Fibroblast of skin of scalp (primary cell): ENCODE measurements at places on chromosomes 6 and 20.

DNA sequence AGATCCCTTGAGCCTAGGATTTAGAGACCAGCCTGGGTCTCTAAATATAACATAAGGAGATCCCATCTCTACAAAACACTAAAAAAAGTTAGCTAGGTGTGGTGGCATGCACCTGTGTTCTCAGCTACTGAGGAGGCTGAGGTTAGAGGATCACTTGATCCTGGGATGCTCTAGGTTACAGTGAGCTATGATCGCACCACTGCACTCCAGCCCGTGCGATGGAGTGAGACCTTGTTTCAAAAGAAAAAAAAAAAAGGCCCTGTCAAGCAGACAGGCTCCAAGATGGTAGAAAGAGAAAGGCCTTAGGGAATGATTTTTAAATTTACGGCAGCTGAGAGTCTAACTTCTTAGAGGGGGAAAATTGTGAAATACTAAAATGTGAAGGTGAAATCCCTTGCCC, 22.6 kb upstream of the NCOA3 start:
- DNase-seq = no peak

DNA sequence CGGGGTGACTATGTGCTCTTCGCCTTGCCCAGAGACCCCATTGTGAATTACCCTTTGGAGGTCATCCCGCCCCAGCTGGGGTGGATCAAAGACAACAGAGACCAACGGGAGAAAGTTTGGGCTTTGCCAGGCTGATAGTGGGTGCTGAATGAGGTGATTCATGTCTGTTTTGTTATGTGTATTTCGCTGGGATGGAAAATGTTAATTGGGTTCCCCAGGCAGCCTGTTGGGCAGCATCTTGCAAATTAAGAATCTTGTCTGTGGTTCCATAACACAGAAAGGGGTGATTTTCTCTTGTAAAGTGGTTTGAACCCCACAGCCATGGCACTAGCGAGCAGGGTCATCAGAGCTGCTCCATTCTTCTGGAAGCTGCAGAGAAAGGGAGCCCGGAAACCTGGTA, 63.1 kb upstream of the UNC93A start:
- no peak for DNase-seq

- DNase-seq = no peak
These were observed 39.3 kb downstream of the KCNK17 start for GRCh38 chr6:39274903-39275302.

- no peak for DNase-seq
These were observed 5.1 kb downstream of the THBS2 start for GRCh38 chr6:169248521-169248971.

- DNase-seq = no peak
These were observed 30.2 kb downstream of the BAK1 start for GRCh38 chr6:33549896-33550295.

GRCh38 chr20:21607971-21608725, 94.3 kb upstream of the NKX2-2 start:
- DNase-seq = no peak

DNA sequence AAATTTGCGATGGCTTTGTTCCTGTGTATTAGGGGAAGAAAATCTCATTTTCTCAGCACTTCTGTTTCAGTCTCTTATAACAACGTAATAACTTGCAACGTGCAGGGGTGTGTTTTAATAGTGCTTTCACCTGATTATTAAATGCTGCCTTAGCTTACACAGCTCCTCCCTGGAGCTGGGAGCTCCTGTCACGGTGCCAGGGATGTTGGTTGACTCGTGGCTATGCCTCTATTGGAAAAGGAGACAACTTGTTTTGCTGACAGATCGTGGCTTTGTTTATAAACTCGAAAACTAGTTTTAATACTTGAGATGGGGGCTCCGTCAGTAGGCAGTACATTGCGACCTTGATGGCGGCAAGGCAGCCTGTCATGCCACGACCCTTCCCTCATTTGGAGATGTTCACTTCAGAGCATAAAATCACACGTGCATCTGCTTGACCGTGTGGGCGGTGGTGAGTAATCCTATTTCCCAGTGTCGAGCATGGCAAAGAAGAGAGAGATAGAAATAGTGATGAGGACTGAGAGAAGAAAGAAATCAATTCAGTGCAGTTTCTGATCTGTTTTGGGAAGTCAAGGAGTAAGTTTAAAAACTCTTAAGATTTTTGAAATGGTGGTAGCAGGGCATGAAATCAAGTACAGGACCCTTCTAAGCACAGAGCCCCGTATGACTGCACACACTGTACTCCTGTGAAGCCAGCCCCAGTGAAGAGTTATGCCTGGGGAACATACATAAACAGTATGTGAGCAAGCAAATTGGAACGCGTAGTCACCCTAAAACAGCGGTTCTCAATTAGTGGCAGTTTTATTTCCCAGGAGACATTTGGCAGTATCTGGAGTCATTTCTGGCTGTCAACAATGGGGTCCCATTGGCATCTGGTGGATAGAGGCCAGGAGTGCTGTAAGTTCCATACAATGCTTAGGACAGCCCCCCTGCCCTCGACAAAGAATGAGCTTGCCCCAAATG, 147.2 kb downstream of the DOK5 start:
- DNase-seq = peak; percentile 87

DNA sequence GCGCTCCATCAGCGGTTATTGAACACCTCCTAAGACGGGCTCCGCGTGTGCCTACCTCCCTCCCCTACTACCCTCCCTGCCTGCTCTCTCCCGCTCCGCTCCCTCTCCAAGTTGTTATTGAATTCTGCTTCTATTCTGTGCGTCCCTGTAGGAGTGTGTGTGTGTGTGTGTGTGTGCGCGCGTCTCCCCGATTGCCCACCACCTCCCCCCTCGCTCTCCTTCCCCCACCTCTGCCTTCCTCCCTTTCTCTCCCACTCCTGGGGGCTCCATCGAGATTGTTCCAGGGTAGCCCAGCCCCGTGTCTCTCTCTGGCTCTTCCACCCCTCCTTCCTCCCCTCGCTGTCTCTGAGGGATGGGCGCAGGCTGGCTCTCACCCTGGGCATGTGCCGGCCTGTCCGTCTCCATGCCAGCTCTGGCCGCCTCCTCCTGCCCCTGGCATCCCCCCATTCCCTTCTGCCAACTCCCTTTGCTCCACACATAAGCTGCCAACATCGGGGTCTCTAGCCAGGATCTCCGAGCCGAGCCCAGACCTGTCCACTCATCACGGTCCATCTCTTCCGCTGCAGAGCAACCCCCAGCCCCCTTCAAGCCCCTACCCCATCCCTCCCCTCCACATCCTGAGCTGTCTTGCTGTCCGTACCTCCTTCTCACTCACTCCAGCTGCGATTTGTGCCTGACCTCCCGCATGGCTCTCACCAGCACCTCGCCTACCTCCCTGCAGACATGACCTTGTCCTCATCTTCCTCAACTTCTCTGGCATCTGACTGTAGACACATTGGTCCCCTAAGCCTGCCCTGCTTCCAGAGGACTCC, 68.5 kb downstream of the SRC start:
- DNase-seq = no peak

- no peak for DNase-seq
These were observed 83.7 kb downstream of the FYN start for GRCh38 chr6:111789598-111789997.

GRCh38 chr6:127288705-127289104, 22.0 kb downstream of the RNF146 start:
- DNase-seq = peak; percentile 35

DNA sequence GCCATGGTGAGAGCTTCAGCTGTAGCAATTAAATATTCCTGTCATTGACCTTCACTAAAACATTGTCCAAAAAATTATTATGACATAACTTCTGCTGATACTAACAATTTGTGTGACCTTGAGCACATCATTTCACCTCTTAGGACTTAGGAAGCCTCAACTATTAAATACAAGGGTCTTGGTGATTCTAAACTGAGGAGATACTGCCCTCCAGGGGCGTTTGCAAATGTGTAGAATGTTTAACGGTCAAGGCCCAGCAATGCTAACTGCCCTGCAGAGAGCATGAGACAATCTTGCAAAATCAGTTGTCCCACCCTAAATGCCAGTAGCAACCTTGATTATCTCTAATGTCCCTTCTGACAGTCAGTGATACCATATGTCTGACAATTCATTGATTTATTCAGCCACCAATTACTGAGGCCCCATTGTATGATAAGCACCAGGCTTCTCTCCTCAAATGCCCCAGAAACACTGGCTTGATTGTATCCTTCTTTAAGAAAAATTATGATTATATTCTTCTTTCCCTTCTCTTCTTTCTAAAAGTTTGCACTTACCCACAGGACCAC, 284.1 kb upstream of the PLN start:
- DNase-seq = no peak

- DNase-seq = peak; percentile 22
These were observed 579.0 kb upstream of the BTBD3 start for GRCh38 chr20:11338496-11339306.

DNA sequence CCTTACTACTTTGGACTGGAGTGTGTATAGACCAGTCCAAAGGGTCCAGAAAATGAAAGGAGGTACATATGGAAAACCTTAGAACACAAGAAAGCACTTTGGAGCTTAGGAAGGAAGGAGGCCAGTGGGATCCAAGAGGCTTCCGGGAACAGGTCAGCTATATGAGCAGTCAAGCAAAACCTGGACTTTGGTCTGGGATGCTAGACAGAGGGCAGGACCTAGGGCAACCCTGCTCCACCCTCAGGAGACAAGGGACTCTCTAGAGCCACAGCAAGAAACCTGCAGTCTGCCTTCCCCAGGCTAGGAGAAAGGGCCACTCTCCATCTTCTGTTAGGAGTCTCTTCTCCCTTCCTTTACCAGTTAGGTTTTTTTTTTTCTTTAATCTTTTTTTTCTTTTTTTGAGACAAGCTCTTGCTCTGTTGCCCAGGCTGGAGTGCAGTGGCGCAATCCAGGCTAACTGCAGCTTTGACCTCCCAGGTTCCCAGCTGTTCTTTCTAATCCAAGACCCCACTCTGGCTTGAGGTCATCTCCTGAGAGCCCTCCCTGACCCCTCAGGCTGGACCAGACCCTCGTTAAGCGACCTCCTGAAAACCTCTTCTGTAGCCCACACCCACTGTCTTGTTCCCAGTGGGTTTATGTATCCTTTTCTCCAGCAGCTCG, 4.6 kb downstream of the KCNK5 start:
- DNase-seq = no peak

- DNase-seq = peak; percentile 76
These were observed 59.0 kb upstream of the QKI start for GRCh38 chr6:163355426-163355991.

- no peak for DNase-seq
These were observed 45.2 kb downstream of the PPP1R3G start for GRCh38 chr6:5130135-5130866.
